ENCODE measurements at places on chromosomes 2 and 18.

GRCh38 chr2:120235681-120236080 lies 12.5 kb upstream of the TMEM185B start:
- no peak for DNase-seq

GRCh38 chr18:44730803-44731529 lies 50.3 kb downstream of the SETBP1 start:
- DNase-seq: no peak

DNA sequence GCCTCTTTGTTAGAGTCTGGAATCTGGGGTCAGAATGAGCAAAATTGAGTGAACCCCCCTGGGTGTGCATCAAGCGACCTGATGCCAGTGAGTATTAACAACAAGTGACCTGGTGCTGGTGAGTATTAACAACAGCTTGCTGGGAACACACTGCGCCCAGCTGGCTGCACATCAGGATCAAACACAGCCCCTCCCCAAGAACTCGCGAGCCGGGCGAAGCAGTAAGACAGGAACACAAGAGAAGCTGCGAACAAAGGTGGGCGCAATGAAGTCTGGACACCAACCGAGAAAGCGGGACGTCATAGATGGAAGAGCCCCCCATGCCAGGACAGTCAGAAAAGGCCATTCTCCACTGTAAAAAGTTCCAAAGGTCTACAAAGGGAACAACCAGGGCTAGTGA lies 34.3 kb downstream of the CRACDL start:
- DNase-seq: no peak

- DNase-seq: no peak
Measured at GRCh38 chr2:49241991-49242390, 87.7 kb upstream of the FSHR start.

GRCh38 chr2:215635071-215635787 lies 199.4 kb upstream of the FN1 start:
- DNase-seq: no peak

- DNase-seq: no peak
Measured at GRCh38 chr2:118232796-118233195, 144.5 kb downstream of the INSIG2 start.

DNA sequence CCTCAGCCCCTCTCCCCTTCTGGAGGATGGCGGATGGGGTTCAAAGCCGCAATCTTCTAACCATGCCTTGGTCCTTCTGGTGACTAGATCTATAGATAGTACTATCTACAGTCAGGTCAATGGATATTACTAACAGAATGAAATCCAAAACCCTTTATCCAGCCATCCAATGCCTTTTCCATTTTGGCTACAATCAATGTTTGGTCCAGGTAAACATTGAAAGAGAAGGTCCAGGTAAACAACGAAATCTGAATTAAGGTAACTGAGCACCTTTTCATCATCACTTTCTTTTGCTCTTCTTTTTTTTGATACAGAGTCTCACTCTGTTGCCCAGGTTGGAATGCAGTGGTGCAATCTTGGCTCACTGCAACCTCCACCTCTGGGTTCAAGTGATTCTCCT lies 9.7 kb downstream of the PPP4R3B start:
- no peak for DNase-seq

GRCh38 chr2:44135771-44136170 lies 32.9 kb upstream of the PPM1B start:
- DNase-seq: no peak

GRCh38 chr2:227238238-227239237 lies 74.1 kb downstream of the COL4A3 start:
- DNase-seq: peak; percentile 85

DNA sequence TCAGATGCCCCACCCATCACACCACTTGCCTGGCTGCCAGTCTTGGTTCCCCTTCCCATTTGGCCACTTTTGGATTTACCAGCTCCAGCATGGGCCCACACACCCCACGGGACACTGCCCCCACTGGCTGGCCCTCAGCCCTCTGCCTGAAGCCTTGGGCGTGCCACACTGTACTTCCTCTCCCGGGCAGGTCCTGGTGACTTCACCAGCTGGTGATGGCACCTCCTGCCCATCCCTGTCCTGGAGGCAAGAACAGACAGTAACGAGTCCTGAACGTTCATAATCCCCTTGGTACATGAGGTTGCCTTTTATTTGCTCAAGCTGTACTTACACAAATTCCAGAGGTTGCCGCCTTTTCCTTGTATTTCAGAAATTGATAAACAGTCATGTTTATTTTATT lies 81.1 kb downstream of the TMEM17 start:
- no peak for DNase-seq

DNA sequence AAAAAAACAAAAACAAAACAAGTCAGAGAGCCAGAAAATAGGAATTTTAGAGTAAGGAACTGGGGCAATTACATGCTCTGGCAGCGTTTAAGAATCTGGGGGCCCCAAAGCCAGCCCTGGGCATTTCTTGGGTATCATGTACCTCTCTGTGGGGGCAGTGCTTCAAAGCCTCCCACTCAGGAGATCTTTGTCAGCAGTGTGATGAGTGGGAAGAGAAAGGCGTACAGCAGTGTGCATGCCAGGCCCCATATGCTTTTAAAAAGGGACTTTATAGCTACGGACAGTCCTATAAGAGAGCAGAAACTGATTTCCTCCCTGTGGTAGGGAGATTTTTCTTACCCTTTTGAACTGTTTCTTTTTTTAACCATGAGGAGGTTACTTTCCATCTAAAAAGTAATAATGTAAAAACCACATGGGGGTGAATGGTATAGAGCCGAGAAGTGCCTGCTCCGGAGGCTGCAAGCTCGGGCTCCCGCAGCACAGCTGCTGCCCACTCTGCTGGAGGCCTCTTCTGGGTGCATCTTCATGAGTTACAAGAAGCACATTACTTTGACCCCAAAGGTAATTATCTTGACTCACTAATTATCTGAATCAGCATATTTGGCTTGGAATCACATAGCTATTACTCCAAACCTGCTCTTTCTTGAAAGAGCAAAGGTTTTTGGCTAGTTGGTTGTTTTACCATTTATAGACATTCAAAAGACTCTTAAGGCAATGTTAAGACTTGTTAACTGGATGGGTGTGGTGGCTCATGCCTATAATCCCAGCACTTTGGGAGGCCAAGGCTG lies 46.4 kb downstream of the PROC start:
- no peak for DNase-seq

GRCh38 chr2:39603436-39603835 lies 62.3 kb upstream of the TMEM178A start:
- DNase-seq: no peak

- DNase-seq: no peak
Measured at GRCh38 chr2:180577567-180577966, 402.8 kb upstream of the UBE2E3 start.

Data from Karpas-422 (cell line).